ENCODE measurements at places on chromosomes 12 and 14.

- peak; percentile 11 for DNase-seq
These were observed 25.1 kb downstream of the PRKAB1 start for GRCh38 chr12:119692997-119693396.

- peak; percentile 65 for DNase-seq
These were observed at the start of gene CIDEB for GRCh38 chr14:24307575-24308341. TSS of gene CIDEB (minus strand) at chr14:24307977. CDS start at chr14:24307858, 119 bp downstream.

GRCh38 chr12:104669851-104670337 lies 213.1 kb downstream of the CHST11 start:
- no peak for DNase-seq

DNA sequence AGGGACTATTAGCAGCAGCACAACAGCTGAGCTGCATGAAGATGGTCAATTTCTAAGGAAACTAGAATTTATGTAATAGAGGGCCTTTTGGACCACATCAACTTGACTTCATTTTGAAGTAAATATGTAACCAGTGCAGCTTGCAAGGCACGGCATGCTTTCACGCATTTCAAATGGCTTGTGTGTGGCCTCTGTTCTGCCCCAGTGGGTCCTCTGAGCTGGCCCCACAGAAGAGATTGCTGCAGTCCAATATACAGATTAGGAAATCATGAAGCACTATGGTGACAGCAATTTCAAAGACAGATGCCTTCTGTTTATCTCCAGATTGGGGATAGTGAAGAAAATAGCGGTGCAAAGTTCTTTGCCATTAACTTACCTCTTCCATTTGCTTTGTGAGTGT lies 101.4 kb downstream of the PDZRN4 start:
- DNase-seq: no peak

DNA sequence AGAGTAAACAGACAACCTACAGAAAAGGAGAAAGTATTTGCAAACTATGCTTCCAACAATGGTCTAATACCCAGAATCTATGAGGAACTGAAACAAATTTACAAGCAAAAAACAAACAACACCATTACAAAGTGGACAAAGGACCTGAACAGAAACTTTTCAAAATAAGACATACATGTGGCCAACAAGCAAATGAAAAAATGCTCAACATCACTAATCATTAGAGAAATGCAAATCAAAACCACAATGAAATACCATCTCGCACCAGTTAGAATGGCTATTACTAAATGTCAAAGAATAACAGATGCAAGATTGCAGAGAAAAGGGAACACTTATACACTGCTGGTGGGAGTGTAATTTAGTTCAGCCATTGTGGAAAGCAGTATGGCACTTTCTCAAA lies 125.8 kb downstream of the C12orf42 start:
- DNase-seq: no peak

DNA sequence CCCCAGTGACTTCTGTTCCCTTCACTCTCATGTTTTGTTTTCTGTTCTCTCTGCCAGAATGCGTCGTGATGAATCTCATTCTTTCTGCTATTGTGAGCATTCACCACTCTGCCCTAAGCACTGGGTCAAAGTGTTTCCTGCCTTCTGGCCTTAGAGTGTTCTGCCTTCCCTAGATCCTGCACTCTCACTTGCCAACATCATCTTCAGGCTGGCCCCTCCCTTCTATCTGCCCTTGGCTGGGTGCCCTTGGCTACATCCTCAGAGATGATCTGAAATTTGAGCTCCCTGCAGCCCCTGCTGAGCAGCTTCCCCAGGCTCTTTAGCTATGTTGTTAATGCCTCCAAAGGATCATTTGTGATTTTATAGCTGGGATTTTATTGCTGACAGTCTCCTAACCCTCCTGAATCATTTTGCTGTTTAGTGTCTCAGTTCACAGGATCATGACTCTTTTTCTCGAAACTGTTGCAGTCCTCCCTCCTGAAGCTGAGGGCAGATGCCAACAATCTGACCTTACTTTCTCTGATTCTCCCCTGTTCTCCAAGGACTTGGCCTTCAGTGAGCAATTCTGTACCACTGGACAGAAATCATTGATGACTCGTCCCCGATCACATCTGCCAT lies 4.5 kb downstream of the DHRS2 start:
- peak; percentile 25 for DNase-seq

GRCh38 chr14:50230701-50231474 lies 490 bp downstream of the SOS2 start:
- DNase-seq: peak; percentile 12

DNA sequence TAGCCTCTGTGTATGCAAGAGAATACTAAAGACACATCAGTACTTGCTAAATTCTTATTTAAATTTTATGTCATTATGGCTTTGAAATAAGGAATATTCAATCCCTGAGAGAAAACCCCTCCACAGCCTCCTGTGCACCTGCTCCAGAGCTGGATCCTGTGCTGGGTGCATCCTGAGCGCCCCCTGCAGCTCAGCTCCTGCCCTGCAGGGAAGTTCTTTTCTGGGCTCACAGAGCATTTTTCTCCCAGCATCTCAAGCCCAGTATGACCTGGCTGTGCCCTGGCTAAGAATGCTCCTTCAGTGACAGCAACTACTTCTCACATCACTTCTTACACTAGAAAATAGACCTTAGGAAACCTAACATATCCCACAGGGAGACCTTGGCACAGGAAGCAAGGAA lies 1211.7 kb downstream of the TMEM121 start:
- DNase-seq: no peak

GRCh38 chr12:22408610-22409376 lies 74.3 kb upstream of the ST8SIA1 start:
- no peak for DNase-seq

- DNase-seq: no peak
These were observed 1.1 kb downstream of the TOGARAM1 start for GRCh38 chr14:44963044-44963528.

- DNase-seq: no peak
These were observed 193.1 kb upstream of the FAR2 start for GRCh38 chr12:28955931-28956330.

DNA sequence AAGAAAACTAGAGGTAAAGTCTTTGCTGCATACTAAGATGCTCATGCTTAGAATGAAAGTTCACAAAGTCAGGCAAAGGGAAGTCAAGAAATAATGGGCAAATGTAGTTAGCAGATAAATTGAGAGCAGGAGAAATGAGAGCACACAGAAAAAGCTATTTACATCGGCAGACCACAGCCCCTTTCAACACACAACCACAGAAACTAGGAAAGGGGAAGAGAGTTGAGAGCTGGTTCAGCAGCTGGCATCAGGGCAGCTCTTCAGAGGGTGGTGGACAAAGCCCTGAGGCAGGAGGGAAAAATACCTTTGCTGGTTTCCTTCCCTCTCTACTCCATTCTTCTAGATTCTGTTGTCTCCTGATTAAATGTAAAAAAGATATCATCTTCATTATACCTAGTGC lies 95.4 kb upstream of the ANO4 start:
- DNase-seq: no peak

GRCh38 chr14:65472189-65472588 lies 59.7 kb downstream of the FUT8 start:
- no peak for DNase-seq

- DNase-seq: no peak
These were observed 6.1 kb upstream of the GPRC5A start for GRCh38 chr12:12885096-12885792.

DNA sequence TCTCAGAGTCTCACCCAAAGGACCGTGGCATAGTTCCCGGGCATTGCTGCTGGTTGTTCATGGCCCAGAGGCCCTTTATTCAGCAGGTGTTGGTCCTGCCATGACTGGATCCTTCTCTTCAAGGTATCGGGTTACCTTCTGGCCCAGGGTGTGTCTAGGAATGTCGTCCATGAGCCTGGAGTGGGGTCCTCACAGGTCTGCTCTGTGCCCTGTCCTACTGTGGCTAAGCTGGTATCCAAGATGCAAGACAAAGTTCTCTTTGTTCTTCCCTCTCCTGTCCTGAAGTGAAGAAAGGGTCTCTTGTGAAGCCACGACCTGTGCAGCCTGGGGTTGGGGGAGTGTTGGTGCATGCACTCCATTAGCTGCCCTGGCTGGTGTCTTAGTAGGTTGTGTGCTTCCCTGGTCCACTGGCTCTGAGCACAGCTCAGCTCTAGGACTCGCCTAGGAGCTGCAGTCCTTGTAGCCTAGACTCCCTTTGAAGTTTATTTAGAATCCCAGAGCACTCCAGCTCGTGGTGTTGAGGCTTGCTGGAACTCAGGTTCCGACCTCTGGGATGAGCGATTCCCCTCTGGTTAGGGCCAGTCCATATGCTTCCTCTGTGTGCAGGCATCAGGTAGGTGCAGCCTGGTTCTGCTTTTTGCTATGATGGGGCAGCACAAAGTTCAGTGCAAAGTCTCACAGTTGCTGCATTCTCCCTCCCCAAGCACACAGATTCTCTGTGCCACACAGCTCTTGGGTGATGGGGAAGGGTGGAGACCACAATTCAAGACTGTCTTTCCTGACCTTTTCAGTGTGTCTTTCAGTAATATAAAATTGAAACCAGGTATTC lies 117.4 kb downstream of the NUBPL start:
- DNase-seq: no peak

DNA sequence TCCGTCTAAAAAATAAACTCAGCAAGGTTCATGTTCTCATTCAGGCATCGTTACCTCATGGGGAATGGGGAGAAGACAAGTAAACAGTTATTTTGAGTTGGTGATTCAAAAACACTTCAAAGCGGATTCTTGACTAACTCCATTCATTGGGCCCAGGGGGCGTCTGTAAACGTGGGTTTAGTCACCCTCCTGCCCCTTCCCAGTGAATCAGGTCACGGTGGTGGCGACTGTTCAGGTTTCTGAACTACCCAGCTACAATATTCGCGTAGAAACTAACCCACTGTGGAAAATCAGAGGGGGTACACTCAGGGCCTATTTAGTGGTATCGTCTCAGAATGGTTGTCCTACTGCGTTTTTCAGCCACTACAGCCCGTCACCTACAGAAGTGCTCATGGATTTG lies 15.2 kb downstream of the OR6S1 start:
- DNase-seq: no peak

- no peak for DNase-seq
These were observed 10.0 kb downstream of the DACT1 start for GRCh38 chr14:58647777-58648176.

- DNase-seq: no peak
These were observed 69.1 kb upstream of the DNM1L start for GRCh38 chr12:32609966-32610365.

GRCh38 chr12:130764073-130764472 lies 48.0 kb upstream of the RIMBP2 start:
- DNase-seq: no peak

DNA sequence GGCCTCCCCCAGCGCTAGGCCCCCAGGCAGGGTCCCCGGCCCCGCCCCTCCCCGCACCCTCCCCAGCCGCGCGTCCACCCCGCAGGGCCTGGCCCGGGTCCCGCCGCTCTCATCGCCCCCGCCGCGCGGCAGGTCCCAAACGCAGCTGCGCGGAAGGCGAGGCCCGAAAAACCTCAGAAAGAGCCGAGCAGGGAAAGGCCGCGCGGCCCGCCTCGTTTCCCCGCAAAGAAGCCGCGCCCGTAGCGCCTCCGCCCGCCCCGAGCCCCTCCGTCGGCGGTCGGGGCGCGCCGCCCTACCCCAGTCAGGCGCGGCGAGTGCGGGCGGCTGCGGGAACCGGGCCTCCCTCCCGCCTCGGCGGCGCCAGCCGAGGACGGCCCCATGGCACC lies 324 bp downstream of the POLE start:
- no peak for DNase-seq

DNA sequence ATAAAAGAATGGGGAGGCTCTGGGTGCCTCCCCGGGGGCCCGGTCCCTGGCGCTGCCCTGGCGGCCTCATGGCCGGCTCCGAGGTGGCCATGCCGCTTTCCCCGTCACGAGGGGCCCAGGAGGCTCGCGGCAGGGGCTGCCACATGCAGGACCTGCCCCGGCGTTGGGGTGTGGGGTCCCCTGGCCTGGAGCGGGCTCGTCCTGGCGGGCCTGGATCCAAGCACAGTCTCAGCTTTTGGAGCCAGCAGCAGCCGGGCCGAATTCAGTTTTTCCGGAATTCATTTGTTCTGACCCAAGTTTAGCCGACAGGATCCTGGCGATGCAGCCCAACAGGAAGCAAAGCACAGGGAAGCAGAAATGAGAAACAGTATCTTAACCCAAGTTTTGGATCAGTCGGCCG lies 26.4 kb upstream of the AEBP2 start:
- no peak for DNase-seq

Measured in H54 (cell line).